ENCODE measurements at places on chromosomes 4 and X.

GRCh38 chrX:43657671-43658070 is 1.6 kb downstream of the MAOA start:
- peak; percentile 13 for DNase-seq

DNA sequence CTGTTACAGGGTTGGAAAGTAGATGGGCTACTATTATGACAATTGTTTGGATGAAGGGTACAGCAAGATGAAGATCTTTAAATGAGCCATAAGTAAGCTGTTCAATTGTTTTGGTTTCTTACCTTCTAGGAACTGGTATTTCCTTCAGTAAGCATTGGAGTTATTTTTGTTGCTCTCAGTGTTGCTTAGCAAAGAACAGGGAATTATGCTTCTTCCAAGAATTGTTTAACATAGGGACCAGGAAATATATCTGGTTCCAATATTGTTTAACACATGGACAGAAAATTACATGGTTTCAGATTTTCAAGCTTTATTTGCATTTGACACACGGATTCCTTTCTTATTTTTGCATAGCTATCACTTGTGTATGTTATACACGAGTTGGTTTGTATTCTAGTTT is 1999.0 kb downstream of the ARAP2 start:
- DNase-seq = no peak

DNA sequence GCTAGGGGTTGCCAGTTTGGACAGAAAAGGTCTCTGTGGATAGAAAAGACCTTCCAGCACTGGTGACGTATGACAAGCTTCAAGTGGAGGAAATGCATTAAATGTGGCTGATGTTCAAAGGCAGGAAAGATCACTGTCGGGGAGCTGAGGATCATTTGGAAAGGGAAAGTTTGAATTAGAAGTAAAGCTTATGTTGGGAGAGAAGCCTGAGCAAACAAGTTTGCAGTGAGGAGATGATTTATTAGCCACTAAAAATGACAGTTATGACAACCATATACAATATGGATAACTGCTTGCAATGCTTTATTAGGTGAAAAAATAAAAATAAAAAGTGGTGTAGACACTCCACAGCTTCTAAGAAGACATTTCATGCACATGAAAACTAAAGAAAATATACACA is 135.3 kb upstream of the HS3ST1 start:
- no peak for DNase-seq

DNA sequence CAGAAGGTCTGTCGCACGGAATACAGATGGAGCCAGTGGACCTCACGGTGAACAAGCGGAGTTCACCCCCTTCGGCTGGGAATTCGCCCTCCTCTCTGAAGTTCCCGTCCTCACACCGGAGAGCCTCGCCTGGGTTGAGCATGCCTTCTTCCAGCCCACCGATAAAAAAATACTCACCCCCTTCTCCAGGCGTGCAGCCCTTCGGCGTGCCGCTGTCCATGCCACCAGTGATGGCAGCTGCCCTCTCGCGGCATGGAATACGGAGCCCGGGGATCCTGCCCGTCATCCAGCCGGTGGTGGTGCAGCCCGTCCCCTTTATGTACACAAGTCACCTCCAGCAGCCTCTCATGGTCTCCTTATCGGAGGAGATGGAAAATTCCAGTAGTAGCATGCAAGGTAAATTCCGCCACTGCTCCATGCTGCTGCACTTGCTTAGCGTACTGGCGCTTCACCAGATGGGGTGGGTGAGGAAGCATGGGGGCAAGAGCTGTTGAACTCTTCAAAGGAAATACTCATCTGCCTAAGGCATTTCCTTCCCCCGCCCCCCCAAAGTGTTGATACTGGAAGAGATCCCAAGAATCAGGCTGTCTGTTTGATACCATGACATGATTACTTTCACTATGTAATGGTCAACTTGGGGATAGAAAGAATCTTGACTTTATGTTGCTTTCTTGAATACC is 24.8 kb downstream of the KLF3 start:
- no peak for DNase-seq

GRCh38 chr4:26786916-26787315 is 73.7 kb upstream of the STIM2 start:
- DNase-seq = peak; percentile 82

GRCh38 chr4:176746846-176747245 is 45.9 kb downstream of the VEGFC start:
- no peak for DNase-seq

DNA sequence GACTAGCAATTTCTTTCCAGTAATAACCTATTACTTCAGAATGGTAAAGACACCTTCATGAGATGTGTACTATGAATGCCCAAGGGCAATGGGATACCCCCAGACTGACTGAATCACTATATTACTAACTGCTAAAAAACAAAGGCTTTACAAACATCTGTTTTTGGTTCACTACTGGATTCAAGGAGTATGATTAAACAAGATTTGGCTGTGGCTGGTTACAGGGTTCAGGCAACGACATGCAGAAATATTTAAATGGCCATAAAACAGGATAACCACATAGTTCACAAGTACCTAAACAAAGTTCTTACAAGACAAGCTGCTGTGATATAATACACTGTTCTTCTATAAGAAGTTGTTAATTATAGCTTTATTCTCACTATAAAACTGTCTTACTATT is 128.2 kb downstream of the FRYL start:
- DNase-seq = no peak

DNA sequence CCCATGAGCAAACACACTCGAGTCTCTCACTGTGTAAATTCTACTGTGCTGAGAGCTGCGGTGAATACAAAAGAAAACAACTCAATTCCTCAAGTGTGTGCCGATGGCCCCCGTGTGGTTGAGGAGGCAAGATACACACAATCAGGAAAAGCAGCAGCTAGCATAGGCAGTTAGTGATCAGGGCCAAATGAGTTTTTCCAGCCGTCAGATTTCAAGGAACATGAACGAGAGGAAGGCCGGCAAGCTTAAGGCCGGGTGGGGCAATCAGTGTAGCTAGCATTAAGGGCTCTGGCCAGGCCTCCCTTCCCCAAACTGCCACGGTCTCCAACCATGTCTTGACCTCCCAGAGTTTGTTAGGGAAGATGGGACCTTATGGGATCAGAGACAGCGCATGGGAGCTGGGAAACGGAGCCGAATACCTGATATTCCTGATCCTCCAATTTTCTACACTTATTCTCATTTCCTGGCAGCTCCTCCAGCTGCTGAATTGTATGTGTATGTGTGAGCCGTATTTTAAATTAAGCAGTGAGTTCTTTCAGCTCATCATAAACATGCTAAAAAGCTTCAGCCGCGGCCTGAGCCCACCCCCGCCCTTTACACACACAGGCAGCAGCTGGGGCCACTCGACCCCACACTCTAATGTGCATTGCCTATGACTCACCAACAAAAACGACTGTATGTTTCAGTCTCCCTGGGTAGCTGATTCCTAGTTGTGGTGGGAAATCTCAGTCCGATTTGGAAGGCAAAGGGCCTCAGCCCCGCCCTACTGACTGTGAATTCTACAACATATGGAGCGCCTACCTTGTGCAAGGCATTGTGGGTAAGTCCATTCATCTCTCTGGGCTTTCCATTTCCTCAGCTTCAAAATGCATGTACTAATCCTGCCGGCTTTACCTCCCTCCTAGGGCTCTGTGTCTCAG is 59.9 kb downstream of the RTL9 start:
- peak; percentile 57 for DNase-seq

- DNase-seq = no peak
These were observed 87.4 kb upstream of the KCTD8 start for GRCh38 chr4:44535981-44536380.

DNA sequence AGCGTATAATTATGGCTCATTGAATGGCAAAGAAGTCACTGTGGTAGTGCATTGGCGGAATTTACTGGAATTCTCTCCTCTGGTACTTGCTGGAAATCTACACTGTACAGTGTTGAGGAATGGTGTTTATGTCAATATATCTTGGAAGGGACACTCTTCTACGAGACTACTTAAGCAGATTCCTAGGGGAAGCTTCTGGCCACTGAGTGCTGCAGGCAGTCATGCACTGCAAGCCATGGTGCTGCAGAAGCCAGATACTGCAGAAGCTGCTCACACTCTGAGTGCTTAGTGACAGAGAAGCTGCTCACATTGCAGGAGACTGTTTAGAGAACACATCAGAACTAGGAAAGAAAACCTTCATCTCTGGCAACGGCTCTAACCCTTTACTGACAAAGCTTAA is 725.0 kb downstream of the CCSER1 start:
- DNase-seq = no peak

- no peak for DNase-seq
These were observed 73.5 kb upstream of the RAP2C start for GRCh38 chrX:132292793-132293192.

DNA sequence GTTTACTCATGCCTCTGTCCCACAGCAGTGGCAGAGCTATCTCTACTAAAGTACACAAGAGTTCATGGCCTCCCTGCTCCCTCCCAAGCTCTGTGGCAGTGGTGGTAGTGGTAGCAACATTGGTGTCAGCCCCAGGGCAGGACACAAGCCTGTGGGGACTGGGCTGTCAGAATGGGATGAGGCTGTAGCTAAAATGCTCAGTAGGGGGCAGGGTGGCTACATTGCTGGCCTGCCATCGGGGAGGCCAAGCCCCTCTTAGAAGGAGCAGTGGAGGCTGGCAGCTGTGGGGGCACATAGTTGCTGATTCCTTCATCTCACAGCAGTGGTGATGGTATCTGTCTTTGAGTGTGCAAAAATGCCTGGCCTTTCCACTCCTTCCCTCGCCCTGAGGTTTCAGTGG is 461.7 kb downstream of the PCDH18 start:
- no peak for DNase-seq

GRCh38 chr4:3217771-3218170 is 31.2 kb upstream of the MSANTD1 start:
- DNase-seq = no peak

GRCh38 chrX:126847143-126847542 is 27.6 kb downstream of the PRR32 start:
- DNase-seq = no peak

DNA sequence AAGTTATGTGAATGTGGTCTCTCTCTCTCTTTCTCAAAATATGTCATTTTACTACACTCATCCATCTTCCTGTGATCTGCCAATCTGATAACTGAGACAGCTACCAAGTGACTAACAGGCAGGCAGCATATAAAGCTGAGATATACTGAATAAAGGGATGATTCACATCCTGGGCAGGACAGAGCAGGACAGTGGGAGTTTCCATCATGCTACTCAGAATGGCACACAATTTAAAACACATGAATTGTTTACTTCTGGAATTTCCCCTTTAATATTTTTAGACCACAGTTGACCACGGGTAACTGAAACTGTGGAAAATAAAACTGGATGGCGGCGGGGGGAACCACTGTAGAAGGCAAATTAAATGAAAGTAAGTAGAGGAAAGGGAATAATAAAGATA is 58.6 kb upstream of the DCTD start:
- DNase-seq = peak; percentile 87

- DNase-seq = no peak
These were observed 141.4 kb upstream of the SMIM10 start for GRCh38 chrX:134849390-134849789.

- peak; percentile 69 for DNase-seq
These were observed 16.4 kb upstream of the PGRMC2 start for GRCh38 chr4:128303986-128304385.

GRCh38 chr4:153426207-153426885 is 39.8 kb upstream of the TMEM131L start:
- DNase-seq = no peak

DNA sequence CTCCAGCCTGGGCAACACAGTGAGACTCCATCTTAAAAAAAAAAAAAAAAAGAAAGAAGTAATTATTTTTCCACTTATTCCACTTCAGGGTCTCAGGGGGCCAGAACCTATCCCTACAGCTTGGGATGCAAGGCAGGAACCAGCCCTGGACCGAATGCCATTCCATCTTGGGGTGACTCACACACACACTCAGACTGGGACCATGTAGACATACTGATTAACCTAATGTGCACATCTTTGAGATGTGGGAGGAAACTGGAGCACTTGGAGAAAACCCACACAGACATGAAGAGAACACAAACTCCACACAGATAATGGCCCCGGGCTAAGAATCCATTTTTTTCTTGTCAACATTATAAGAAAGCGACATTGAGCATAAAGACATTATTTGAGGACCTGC is 132.5 kb downstream of the PTTG2 start:
- no peak for DNase-seq

- DNase-seq = no peak
These were observed 194.8 kb upstream of the GPC4 start for GRCh38 chrX:133610056-133610455.

GRCh38 chrX:72121383-72121782 is 10.3 kb downstream of the RTL5 start:
- DNase-seq = peak; percentile 79

- DNase-seq = peak; percentile 61
These were observed 149.9 kb downstream of the CHIC2 start for GRCh38 chr4:53914313-53915016.

DNA sequence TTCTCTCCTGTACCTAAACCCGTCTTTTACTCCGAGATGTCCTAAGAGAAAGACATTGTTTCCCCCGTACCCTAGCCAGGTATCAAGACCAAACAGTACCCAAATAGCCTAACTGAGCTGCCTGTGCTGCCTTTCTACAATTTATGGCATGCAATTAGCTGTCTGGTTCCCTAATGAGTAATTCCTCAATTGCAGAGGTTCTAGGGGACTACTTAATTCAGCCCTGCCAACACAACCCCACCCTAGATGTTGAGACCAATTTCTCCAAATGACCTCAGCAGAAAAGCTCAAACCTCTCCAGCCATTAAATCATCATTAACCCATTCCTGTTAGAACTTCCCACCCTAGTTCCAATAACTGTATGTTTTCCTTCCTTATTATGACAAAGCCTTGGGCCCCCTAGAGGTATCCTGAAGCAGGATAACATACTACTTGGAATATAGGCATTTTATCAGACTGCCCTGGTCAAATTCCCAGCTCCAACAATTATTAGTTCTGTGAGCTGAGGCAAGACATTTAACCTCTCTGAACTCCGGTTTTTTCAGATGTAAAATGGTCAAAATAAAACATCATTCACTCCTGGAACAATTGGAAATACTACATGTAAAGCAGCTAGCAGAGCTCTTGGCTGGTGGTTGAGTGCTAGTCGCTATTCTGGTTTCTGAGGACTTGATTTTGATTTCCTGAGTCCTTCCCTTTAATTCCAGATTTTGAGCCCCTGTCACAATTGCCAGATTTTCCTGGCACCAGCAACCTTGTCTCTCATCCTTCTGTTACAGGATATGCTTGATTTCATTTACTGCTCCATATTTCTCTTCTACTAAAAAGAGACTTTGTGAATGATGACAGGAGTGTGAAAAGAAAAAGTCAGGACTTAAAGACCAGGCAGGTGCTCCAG is 244.6 kb upstream of the TENM3 start:
- DNase-seq = no peak

Measured in OCI-M1 (cell line).